ENCODE measurements at places on chromosomes 11 and 22. TPM values are rescaled to one million over a fixed set of nuclear protein-coding genes. Genes with fewer than 3 reads are reported as not detected.

The SLC7A4 gene
- 0.53 TPM for total RNA-seq

The BAIAP2L2 gene
- total RNA-seq, result 0.37 TPM

The SMIM35 gene
- 4.0 TPM for total RNA-seq

The OR52E8 gene
- not detected for total RNA-seq

The MUC15 gene
- not detected for total RNA-seq

The CASP1 gene
- total RNA-seq, result 109 TPM

The VWCE gene
- 3.9 TPM for total RNA-seq

The OR6A2 gene
- total RNA-seq, result not detected
